Motor neuron (in vitro differentiated cells): ENCODE measurements at places on chromosomes 3 and 15. TPM values are rescaled to one million over a fixed set of nuclear protein-coding genes. Genes with fewer than 3 reads are reported as not detected.
A peak's percentile ranks its signal among the peaks of the same experiment; 100 is the strongest.

DNA sequence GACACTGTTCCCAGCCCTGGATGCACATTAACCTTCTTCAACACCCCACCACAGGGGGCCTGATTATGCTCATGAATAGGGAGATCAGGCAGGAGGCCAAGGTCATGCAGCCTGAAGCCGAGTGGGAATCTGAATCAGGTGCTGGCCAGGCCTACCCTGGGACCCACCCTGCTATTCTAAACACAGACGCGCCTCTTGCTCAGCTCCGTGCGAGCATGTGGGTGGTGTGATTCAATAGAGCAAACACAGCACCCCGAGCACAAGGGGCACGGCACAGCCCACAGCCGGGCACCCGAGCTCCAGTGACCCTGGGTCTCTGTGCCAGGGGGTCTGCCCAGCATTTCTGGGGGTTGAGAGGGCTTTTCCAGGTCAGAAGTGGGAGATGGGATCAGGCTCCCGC lies 24.6 kb upstream of the GRIP2 start:
- peak; percentile 75 for ATAC-seq

- ATAC-seq = no peak
These were observed 7.6 kb upstream of the ADPRH start for GRCh38 chr3:119571688-119572087.

DNA sequence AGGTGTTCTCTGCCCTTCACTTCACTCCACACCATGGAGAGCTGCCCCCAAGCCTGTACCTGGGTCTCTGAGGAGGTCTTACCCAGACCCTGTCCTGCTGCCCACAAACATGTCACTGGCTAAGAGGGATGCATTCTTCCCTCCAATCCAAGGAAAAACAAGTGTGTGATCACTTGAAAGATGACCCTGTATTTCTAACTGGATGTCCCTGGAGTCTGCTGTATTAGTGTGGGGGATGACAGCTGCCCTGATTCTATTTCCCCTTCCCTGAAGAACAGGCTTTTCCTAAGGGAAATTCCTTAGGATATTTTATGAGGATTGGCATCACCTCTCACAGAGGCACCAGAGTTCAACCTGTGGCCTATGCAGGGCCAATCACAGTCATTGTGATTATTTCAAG lies 55.0 kb upstream of the GATA2 start:
- no peak for ATAC-seq

Gene DAZL
- not detected in 2 replicates for total RNA-seq

Gene SERINC4
- total RNA-seq = 0.63 and 1.1 TPM in 2 replicates
